ENCODE measurements at places on chromosomes 1 and 21.
A peak's percentile ranks its signal among the peaks of the same experiment; 100 is the strongest.

- DNase-seq = peak; percentile 39
Measured at GRCh38 chr1:66446261-66447001, 87.5 kb upstream of the SGIP1 start.

DNA sequence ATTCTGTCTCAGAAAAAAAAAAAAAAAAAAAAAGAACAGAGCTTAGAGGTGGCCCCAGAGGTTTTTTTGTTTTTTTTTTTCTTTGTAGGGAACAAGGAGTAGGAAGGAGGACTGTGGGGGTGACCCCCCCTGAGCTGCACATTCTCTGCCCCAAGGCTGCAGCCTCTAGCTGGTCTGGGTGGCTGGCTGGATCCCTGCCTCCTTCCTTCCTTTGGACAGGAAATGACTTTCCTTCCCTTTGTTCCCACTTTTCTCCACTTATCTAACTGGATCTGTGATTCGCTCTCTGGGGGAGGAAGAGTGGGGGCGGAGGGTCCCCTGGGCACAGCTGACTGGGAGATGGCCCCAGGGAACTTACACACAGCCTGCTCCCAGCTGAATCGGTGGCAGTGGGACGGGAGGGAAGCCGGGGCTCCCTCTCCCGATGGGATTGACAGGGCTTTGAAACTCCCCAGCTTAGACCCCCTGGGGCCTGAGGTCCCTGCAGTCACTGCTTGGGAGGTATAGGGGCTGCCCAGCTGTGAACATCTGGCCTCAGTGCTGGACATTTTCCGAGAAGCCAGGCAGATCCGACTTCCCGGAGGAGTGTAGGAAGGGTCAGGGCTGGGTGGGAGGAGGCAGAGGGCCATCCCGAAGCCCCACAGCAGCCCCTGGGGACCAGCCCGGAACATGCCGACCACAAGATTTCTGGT lies 2.1 kb downstream of the FBLIM1 start:
- DNase-seq = peak; percentile 71

DNA sequence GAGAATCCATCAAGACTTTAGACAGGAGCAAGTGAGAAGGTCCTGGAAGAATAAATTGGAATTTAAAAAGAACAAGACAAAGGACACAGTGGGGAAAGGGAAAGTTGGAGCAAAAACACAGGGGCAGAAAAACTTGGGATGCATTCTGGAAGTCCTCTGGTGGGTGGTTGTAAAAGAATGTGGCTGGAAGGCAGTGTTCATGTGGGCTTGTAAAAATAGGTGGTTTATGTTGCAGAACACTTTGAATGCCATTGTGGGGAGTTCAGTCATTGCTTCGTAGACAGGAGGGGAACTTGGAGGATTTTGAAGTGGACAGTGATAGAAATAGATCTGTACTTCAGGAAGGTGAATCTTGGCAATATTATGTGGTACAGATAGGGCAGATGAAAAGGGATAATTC lies 15.2 kb downstream of the KIF1B start:
- no peak for DNase-seq

DNA sequence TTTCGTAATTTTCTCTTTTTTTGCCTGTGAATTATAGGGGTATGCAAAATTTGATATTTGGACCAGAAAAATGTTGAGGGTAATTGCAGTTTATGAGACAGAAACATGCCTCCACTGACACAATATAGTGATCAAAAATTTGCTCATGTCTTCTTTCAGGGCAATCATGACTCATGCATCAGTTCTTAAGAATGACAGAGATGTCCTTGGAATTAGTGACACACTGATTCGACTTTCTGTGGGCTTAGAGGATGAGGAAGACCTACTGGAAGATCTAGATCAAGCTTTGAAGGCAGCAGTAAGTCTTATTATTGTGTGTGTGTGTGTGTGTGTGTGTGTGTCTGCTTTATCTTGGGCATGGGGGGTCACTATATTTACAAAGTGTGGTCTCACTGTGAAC lies 27.5 kb downstream of the CTH start:
- no peak for DNase-seq

- DNase-seq = no peak
Measured at GRCh38 chr1:78622548-78622947, 2.3 kb downstream of the IFI44L start.

GRCh38 chr1:89405275-89405929 lies 41.5 kb downstream of the GBP6 start:
- no peak for DNase-seq

DNA sequence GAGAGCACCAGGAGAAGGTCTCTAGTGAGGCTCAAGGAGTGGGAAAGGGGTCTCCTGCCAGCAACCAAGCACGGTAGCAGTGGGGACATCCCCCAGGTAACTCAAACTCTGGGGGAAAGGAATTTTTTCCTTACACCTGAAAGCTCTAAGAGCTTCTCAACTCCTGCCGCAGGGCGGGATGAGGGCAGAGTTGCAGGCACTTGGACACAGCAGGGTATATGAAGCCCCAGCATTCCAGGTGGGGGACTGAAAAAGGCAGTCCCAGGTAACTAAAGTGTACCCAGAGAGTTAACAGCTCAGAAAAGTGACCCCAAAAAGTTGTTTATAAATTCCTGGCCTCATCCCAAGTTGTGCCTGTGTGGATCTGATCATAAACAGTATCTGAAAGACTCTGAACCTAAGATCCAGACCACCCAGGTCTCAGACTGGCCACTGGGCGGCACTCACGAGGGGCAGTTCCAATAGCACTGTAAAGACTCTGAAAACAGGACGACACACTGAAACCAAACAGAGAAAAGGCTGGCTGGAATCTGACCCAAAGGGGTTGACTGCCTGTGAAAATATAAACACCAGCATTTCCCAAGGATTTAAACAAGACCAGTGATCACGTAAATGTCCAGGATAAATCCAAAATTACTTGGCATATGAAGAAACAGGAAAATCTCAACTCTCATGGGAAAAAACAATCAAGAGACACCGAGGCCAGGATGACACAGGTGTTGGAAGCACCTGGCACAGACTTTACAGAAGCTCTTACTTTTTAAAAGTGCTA lies 47.5 kb downstream of the HSF2BP start:
- peak; percentile 62 for DNase-seq

- no peak for DNase-seq
Measured at GRCh38 chr1:229000187-229000586, 264.9 kb downstream of the RHOU start.

- DNase-seq = no peak
Measured at GRCh38 chr1:19754482-19754881, 45.2 kb downstream of the TMCO4 start.

DNA sequence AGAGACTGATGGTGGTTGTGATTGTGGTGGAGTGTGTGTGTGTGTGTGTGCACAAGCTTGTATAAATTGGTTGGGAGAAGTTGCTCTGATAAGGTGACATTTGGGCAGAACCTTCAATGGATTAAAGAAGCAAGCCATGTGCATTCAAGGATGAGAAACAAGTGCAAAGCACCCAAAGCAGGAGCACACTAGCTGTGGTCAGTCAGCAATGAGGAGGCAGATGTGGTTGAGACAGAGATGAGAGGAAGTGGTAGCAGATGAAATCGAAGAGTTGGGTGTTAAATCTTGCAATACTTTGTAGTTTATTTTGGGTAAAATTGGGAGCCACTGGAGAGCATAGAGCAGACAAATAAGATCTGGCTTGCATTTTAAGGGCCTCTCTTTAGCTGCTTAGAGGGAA lies 4.4 kb upstream of the PGBD5 start:
- no peak for DNase-seq

All from heart left ventricle (tissue), 16 donors.